ENCODE measurements at places on chromosomes 3 and 15.

DNA sequence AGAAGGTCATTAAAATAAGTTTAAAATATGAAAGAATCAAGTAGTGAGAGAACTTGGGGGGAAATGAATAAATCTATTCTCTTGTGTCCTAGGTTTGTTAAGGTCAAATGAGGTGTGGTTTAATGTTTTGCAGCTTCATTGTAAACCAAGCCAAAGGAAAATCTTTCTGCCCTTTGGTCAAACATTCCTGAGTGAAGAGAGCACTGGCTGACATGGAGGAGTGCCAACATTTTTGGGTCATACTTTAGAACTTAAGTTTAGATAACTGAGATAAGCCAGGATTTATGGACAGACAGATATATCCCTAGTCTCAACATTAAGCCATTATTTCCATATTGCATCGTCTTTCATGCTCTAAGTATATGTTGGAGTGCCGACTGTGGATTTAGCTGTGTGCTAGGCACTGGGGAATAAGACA lies 66.4 kb downstream of the PTPRG start:
- DNase-seq, result no peak

DNA sequence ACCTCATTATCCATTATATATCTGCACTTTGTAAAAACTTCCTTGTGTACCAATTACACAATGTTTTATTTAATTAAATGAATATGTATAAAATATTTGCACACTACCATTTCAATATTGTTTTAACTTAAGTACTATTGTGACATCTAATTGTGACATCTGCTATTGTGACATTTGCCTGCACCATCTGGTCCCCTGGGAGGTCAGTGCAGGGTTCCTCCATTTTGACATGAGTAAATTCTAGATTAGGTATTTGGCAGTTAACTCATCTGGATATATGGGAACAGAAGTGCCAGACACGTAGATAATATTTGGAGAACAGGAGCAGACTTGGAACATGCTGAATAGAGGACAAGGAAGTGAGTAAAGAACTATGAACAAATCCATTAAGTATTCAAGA lies 332.1 kb downstream of the VGLL3 start:
- DNase-seq, result no peak

DNA sequence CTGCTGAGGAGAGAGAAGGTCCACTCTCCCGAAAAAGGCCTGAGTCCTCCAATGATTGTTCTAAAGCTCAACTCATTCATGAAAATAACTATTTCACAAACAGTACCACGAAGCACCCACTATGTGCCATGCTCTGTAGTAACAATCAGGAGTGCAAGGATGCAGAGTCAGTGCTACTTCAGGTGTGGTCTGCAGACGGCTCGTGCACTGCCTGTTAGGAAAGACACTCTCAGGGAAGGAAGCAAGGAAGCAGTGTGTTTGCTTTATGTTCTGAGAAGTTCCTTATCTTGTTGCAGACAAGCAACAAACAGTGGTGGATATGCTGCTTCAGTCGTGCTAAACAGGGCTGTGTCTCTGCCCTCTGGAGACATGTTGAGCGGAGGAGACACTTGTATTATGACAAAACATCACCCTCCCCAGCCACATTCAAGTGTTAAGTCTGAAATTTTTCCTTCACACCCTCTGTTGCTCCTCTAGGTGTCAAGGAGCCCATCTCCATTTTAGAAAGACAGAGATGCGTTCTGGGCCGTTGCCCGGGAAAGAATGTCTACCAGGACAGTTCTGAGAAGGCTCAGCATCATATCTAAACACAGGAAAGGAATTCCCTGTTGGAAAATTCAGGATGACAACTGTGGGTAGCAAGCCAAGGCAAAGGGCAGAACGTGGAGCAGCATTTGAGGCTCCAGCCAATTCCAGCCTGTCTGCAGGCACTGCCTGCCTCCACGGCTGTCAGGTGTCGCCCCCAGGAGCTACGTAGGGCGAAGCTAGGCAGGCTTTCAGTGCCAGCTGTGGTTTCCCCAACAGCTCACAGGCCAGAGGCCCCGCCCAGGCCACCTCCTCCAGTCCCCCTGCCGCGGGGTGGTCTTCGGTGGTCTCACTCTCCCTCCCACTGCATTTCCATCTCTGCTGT lies 13.4 kb upstream of the ATP10A start:
- DNase-seq, result no peak

DNA sequence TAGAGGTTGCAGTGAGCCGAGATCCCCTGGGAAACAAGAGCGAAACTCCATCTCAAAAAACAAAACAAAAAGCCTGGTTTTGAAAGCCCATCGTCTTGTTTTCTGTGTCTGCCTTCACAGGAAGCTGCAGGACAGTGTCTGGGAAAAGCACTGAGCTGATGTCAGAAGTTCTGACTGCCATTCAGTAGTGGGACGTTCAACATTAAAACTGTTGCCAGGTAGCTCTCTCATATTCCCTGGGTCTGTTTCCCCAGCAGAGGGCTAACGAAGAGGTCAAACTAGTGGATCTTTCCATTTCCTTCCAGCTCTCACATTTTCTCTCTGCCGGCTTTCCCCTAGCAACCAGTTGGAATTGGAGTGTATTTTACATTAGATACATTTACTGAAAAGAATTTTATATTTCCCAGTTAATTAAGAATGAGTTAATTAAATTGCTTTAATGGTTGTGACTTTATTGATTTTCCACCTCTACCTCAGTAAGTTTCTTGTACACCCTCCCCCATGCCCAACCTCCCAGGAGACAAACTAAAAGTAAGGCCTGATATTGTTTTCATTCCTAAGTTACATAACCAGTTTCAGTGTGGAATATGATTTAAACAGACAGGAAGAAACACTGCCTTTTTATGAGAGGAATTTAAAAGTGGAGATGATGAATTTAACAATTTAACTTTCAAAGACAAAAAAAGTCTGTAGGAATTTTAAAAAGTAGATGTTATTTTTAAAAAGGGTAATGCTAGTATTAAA lies 29.9 kb downstream of the RCN2 start:
- DNase-seq, result no peak

DNA sequence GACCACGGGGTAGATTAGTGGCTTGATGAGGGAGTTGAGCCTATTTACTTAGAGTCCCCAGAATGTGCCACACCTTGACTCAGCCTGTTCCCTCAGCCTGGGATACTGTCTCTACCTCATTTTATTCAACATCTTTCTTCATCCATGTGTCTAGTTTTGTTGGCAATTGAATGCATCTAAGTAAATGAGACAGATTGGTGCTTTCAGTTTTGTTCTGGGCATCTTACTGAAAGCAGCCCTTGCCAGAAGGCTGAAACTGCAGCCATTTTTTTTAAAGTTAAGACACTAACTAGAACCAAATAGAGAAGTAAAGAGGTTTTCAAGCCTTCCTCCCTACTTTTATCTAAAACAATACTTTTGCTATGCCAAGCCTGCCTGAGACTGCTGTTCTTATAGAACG lies 246.8 kb downstream of the SLCO3A1 start:
- DNase-seq, result no peak

DNA sequence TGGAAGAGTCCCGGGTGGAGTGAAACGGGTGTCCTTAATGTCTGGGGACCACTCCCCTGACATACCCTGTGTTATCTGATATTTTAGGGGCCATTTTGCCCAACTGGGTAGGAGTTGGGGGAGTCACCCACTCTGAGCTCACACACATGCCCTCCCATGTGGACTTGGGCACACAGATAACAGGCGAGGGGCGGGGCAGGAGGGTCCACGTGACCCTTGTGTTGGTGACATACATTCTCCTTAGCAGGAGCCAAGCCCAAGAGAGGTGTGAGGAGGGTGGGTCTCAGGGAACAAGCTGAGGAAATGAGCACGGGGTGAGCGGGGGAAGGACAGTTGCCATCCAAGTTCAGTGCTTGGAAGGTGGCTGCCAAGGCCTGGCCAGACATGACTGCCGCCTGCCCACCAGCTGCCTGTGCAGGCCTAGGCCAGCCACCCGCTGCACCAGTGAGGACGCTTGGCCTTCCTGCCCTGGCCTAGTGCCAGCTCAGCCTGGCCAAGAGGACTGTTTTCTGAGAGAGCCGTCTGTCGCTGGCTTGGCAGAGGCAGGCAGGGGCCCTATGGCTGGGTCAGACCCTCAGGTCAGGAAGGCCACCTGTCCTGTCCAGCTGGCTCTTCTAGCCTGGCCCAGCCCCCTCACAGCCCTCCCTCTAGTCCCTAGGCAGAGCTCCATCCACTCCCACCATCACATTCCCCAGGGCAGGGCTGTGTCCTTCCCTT lies 31.3 kb upstream of the TMEM115 start:
- no peak for DNase-seq

DNA sequence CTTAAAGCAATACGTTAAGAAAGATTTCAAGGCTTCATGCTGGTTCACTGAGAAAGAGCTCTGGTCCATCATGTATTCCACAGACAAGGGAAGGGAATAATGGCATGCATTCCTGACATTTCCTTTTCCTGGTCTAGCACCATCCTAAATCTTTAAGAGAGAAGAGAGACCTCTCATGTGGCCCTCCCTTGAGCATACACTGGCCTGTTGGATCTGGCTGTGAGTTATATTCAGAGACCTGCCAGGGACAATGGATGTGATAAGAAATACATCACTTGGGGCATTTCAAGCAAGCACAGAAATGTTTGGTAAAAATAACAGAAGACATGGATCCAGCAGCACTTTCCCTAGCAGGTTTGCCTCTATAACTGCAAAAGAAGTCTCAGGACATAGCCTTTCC lies 507.8 kb downstream of the NLGN1 start:
- no peak for DNase-seq

GRCh38 chr15:59334076-59334415 lies 38.6 kb downstream of the MYO1E start:
- DNase-seq, result no peak

DNA sequence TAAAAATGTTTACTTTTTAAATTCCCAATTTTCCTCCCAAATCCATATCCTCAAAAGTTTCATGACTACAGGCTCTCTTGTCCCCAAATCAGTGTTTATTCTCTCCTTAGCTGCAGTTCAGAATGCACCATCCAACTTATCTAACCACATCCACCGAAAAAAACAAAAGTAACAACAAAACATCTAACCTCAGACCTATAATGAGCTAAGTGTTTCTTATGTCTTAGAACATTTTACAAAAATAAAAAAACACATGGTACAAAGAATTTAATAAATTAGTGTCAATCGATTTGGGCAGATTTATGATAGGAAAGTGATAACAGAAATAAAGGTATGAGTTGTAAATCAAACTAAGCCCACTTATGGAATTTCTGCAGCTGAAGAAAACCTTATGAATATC lies 13.6 kb downstream of the SATB1 start:
- no peak for DNase-seq

GRCh38 chr3:31358473-31359070 lies 174.2 kb upstream of the STT3B start:
- no peak for DNase-seq
